ENCODE measurements at places on chromosomes 2 and 18.

- DNase-seq: peak; percentile 32
These were observed 102.2 kb upstream of the RAB6C start for GRCh38 chr2:129877289-129877741.

- DNase-seq: no peak
These were observed 3.4 kb downstream of the SERTAD2 start for GRCh38 chr2:64650296-64650695.

DNA sequence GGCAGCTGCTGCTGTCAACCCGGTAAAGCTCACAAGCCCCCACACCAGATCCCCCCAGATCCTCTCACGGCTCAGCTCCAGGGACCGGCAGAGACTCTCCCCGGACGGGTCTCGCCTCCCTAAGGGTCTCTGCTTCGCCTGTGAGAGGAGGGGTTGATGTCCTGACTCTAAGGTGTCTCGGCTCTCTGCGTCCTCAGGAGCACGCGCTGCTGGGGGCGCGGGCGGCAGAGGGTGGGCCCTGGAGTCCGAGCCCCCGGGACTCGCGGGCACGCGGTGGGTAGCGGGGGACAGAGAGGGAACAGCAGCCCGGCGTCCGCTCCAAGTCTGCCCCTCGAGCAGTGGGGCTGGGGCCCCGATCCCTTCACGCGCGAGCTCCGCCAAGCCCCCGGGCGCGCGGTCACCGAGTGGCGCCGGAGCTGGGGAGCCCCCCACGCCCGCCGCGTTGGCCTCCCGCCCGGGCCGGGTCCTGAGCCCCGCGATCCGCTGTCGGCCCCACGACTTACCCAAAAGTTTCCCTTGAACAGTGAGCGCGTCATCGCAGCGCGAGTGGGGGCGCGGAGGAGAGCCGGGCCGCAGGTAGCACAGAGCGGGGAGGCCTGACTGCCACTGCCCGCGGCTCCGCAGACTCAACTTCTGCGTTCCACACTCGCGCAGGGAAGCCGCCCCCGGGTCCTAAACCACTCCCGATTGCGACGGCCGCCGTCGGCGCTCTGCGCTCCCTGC, at the start of gene PSTPIP2:
Gene PSTPIP2 (minus strand): TSS at position 608 of the 723 bp plus-strand sequence. CDS start 72 bp downstream, at position 536.
- DNase-seq: no peak

- no peak for DNase-seq
These were observed 252.2 kb downstream of the HDAC4 start for GRCh38 chr2:239148495-239149200.

GRCh38 chr2:98278074-98278473, 68.2 kb upstream of the CNGA3 start:
- no peak for DNase-seq

- no peak for DNase-seq
These were observed 35.2 kb upstream of the CD207 start for GRCh38 chr2:70870790-70871189.

- peak; percentile 56 for DNase-seq
These were observed 90.1 kb upstream of the COL3A1 start for GRCh38 chr2:188884046-188884445.

GRCh38 chr2:127527001-127527804, 914 bp upstream of the IWS1 start:
- no peak for DNase-seq

DNA sequence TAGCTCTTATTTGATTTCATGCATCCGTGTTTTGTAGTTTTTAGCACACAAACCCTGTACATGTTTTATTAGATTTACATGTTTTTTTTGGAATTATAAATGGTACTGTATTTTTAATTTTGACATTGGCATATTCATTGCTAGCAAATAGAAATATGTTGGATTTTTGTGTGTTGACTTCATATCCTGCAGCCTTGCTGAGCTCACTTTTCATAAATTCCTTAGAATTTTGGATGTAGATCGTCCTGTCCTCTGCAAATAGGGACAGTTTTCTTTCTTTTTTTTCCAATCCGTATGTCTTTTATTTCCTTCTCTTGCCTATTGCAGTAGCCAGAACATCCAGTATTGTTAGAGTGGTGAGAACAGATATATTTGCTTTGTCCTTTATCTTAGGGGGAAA, 46.7 kb upstream of the GPR17 start:
- DNase-seq: no peak

DNA sequence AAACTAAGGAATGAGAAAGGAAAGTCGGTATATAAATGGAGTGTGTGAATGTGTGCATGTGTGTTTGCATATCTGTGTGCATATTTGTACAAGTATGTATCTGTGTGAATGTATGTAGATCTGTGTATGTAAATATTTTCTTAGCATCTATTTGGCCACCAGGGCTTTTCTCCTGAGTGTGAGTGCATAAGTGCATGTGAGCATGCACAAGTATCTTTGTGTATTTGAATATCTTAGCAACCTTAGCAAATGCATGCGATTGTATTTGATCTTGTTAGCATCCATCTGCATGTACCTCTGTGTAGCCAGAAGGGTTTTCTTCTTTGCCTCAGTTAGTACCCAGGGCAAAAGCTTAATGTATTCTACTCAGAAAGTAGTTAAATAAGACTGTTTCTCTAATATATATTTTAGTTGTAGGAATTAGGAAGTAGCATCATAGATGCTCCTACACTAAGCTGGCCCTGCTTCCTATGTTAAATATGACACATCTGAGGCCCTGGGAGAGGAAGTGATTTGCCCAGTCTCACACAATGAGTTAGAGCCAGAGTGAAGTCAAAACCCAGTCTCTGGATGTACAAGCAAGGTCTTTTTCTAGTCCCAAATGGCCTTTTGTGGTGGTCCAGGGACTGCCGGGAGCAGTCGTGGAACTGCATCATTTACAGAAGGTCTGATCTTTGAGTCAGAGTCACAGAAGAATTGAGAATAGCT, 9.2 kb downstream of the FKBP1B start:
- no peak for DNase-seq

- no peak for DNase-seq
These were observed 145.1 kb downstream of the CDC42EP3 start for GRCh38 chr2:37526323-37526722.

DNA sequence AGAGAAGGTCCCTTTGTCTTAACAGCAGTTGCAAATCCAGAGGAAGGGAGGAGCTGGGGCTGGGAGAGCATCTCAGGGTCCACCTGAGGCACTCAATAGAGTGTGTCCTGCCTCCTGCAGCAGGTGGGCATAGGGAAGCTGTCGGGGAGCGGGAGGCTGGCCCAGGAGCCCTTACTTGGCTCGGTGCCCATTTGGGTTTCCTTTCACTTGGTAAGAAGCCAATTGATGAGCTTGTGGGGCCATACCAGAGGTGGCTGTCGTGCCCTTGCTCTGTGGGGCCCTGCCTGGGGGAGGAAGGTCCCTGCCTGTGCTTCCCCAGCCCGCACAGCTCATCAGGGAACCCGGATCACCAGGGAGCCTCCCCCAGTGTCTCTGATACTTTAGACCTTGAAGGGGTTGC, 229.7 kb downstream of the DYSF start:
- no peak for DNase-seq

DNA sequence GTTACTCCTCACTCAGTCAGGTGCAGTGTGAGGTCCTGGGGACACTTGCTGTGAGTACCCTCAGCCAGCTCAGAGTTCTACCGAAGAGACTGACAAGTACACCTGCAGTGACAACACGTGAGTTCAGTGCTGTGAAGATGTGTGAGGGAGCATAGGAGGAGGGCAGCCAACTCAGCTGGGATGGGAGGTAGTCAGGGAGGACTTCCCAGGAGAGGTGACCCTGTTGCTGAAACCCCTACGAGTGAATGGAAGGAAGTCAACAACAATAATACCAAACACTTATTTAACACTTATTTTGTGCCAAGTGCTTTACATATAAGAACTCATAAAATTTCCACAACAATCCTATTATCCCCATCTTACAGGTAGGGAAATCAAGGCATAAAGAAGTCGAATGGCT, 10.2 kb downstream of the TMEM177 start:
- no peak for DNase-seq

- no peak for DNase-seq
These were observed 162.6 kb downstream of the QPCT start for GRCh38 chr2:37507051-37507410.

- no peak for DNase-seq
These were observed 6.7 kb downstream of the ATG16L1 start for GRCh38 chr2:233258211-233258610.

DNA sequence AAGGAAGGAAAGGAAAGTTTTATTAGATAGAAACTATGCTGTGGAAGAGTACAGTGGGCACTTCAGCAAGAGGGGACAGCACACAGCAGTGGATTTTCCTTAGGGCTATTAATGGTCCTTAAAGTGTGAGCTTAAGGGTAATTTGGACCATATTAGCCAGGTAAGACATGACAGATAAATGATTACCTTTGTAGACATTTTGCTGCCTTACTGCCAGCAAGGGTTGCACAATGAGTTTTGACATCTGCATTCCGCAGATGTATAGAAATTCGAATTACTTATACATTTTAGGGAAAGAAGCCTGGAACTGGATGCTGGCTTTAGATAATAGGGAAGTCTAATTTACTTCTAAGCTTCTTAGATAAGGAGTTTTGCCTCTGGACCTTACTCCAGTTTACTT, 14.0 kb upstream of the UBE2F start:
- no peak for DNase-seq

- DNase-seq: no peak
These were observed 530.7 kb downstream of the ZNF804A start for GRCh38 chr2:185128996-185129395.

DNA sequence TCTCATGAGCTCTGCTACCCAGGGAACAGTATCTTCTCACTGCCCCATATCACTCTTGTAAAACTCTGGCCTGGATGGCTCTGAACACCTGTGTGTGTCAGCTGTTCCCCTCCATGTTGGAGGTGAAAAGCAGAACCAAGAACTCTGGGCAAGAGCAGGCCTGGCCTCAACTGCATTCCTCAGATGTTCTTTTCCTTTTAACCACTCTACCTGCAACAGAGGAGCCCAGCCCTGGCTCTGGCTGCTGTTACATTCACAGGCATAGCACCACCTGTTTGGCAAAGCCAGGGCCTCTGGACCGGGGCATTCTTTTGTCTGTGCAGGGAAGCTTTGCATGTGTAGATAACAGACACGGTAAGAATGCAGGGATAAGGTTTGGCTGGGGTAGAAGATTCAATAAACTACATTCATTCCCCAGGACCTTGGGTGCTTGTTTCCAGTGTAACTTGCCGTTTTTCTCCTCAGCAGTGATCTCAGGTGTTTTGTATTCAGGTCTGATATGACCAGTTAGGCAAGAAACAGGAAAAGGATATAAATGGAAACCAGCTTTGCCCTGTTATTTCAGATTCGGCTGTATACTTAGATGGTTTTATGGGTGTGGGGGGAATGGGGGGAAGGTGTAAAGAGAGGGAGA, 95.1 kb downstream of the SPTBN1 start:
- DNase-seq: no peak

- DNase-seq: no peak
These were observed 138.7 kb upstream of the AQP4 start for GRCh38 chr18:27004056-27004829.

DNA sequence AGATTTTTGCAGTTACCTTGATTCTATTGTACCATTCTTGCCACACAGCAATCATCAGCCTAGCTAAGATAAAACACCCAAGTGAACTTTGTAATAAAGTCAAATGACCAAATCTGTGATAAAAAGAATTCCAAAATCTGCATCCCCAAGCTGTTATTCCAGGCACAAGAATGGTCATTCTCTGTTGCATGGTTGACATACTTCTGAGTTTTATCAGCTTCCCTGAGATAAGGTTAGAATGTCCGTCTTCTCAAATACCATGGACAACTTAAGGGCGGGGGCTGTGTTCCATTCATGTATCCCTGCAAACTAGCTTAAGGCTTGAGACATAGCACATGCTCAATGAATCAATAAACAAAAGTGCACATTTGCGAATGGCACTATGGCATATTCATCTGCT, 8.1 kb upstream of the BMP10 start:
- no peak for DNase-seq

DNA sequence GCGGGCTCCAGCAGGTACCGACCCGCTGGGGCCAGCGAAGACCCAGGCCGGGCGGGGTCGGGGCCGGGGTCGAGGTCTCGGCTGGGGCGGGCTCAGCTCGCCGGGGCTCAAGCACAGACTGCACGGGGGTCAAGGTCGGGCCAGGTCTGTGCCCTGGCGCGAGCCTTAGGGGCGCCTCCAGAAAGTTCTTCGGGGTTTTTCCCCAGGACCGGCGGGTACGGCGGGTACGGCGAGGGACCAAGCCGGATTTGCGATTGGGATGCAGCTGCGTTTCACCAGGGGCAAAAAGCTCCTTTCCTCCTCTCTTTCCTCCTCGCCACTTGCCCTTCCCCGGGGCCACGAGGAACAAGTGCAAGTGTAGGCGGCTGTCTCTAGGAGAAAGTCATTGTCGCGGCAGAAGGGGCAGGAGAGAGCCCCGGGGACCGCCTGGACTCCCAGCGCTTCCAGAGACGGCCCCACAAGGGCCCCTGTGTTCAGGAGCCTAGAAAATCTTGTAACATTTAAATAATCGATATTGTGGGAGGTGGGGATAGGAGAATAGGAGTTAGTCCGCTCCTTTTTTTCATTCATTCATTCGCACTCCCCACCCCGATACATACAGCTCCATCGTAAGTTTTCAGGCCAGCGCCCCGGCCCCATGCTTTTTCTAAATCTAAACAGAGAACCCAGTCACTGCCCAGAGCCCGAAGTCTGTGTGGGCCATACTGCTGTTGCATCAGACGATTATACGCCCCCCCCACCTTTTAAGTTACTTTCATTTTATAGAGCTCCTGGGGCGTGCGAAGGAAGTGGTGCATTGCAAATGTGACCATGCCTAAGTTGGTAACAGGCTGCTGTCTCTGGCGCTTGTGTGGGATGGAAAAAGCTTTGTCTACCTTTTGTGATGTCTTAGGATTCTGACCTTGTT, 679 bp downstream of the PMAIP1 start:
- DNase-seq: no peak

DNA sequence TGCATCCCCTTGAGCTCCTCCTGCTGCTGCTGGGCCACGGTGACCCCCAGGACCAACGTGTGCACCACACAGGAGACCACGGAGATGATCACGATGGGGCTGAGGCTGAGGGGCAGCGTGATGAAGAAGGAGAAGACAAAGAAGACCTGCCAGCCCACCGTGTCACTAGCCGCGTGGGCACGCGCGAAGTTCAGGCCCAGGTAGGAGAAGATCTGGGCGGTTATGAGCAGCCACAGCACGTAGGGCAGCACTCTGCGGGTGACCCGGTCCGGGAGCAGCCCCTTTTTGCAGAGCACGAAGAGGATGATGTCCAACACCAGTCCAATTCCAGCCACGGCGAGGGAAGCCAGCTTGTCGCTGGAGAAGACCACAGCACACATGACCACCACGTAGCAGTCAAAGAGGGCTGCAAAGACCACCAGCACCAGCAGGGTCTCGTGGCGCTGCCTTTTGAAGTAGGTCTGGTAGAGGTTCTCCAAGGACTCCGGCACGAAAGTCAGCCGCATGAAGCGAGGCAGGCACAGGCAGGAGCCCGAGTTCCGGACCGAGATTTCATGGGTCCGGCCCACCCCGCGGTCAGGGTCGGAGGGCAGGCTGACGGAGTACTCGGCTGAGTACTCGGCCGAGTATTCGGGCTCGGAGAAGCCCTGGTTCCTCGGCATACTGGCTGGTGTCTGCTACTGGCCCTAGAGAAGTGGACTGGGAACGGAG, 1.6 kb downstream of the ADCY3 start:
- no peak for DNase-seq

- no peak for DNase-seq
These were observed 215.6 kb downstream of the HAUS1 start for GRCh38 chr18:46319783-46320182.

GRCh38 chr2:26590508-26590907, 50.7 kb downstream of the CIB4 start:
- no peak for DNase-seq

All from skeletal muscle cell (primary cell).